Fibroblast of villous mesenchyme (primary cell): ENCODE measurements at places on chromosomes 2 and 18. TPM values are rescaled to one million over a fixed set of nuclear protein-coding genes. Genes with fewer than 3 reads are reported as not detected.
A peak's percentile ranks its signal among the peaks of the same experiment; 100 is the strongest.

- DNase-seq: no peak
Measured at GRCh38 chr2:85790499-85791188, 36.9 kb downstream of the ATOH8 start.

- DNase-seq: no peak
Measured at GRCh38 chr2:223046470-223047040, 5.4 kb upstream of the KCNE4 start.

- DNase-seq: no peak
Measured at GRCh38 chr18:46110406-46110805, 6.2 kb downstream of the HAUS1 start.

DNA sequence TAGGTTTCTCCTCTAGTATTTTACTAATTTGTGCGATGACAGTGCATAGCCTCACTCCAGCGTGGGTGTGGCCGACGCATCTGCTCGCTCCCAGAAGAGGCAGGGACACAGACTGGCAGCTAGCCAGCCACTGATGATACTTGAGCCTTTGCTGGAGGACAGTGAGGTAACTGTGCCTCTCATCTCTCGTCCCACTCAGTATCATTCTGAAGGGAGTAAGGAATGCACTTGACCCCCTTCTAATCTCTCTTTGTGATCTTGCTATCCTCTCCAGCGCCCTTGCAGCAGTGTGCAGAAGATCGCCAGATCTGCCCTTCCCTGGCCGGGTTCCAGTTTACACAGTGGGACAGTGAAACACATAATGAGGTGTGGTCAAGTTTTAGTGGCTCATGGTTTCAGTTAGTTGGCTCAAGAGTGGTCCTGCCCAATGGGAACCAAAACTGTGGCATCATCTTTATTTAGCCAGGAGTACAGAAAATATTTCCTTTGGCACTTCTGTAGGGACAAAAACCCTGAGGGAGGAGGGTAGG lies 17.5 kb downstream of the NCAPH start:
- DNase-seq: peak; percentile 71

GRCh38 chr2:232951891-232952290 lies 61.2 kb downstream of the NGEF start:
- DNase-seq: peak; percentile 56

GRCh38 chr2:26644188-26644835 lies 3.1 kb upstream of the CIB4 start:
- no peak for DNase-seq

GRCh38 chr2:234635284-234635683 lies 138.4 kb upstream of the ARL4C start:
- peak; percentile 52 for DNase-seq

GRCh38 chr2:239264492-239264837 lies 136.4 kb downstream of the HDAC4 start:
- DNase-seq: peak; percentile 79

GRCh38 chr18:75341897-75342296 lies 85.6 kb downstream of the SMIM21 start:
- DNase-seq: no peak

- no peak for DNase-seq
Measured at GRCh38 chr18:71849407-71849806, 694.7 kb downstream of the CBLN2 start.

GRCh38 chr2:122156176-122156890 lies 400.9 kb downstream of the TSN start:
- DNase-seq: no peak

GRCh38 chr2:165933211-165933910 lies 20.2 kb downstream of the TTC21B start:
- no peak for DNase-seq

DNA sequence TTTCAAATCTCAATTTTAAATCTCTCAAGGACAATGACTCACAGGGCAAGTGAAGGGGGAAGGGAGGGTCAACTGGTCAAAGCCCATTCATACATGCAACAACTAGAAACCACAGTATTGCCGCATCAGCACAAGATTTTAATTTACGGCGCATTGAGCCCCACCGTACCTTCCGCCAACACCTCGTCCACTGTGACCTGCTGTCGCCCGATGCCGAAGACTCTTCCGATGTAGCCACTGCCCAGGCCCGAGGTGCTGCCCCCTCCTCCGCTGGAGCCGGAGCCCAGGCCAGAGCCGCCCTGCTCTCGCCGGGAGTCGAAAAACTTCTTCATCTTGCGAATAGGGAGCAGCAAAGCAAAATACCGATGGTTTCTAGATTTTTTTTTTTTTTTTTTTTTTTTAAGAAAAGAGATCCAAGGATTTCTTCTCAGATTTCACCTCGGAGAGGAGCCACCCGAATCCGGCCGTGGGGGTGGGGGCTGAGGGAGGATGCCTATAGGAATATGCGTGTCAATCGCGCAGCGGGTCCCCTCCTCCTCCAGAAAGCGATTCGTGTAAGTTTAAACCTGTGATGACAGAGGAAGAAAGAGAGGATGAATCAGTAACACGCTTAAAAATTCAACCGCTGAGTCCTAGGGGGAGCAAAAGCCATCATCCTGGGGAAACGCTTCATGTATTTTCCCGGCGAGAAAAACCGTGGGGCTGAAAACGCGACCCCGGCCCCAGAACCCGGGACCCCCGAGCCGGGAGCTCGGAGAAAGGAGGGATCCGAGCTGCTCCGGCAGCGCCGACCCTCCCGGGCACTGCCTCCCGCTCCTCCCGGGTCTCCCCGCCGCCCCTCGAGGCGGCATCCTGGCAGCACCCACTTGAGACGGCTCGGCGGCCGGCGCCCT lies 584 bp downstream of the AAK1 start:
- peak; percentile 85 for DNase-seq

DNA sequence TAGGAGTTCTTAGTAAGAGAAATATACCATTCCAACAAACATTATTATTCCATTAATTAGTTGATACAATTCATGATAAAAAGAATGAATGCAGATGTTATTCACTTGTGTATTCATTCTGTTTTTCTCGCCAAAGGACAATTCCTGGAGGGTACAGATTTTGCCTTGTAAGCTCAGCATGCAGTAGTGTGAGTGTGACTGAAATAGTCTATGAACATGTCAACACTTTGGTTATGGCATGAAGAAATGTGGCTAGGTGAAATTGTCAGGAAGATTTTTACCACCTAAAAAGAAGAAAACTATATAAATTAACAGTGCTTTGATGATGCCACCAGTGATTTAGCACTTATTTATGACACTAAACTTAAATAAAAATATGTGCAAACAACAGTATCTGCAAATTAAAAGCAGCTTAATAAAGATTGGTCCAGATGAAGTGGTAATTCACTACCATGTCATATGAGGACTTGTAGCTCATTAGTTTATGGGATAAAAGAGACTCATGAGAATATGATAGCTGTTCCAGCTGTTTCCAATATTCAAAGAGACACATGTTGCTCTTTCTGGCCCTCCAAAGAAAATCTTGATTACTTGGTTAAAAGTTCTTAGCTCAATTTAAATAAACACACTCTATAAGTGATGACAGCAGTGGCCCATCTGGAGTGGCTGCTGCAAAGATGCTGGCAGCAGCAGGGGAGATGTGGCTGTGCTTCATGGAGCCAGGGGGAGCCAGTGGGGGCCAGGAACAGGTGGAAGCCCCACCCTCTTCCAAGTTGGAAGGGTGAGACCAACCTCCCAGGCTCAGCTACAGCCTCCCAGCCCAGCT lies 165.0 kb downstream of the CDH19 start:
- no peak for DNase-seq

DNA sequence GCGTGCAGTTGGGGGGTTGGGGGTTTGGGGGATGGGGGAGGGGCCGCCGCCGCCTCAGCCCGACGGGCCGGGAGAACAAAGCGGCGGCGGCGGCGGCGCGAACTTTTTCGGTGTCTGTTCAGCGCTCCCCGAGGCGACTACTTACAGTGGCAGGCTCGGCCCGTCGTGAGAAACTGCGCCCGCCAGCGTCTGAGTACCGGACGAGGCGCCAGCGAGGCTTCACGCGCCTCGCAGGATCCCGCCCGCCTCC lies 172 bp downstream of the PRKD3 start:
- peak; percentile 78 for DNase-seq

DNA sequence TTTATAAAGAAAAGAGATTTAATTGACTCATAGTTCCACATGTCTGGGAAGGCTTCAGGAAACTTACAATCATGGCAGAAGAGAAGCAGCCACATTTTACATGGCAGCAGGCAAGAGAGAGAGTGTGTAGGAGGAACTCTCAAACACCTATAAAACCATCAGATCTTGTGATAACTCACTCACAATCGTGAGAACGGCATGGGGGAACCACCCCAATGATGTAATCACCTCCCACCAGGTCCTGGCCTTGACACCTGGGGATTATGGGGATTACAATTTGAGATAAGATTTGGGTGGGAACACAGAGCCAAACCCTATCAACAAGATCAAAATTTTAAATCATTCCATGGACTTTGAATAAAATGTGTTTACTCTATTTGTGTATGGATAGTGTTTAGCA lies 575.6 kb downstream of the ADCYAP1 start:
- no peak for DNase-seq

- no peak for DNase-seq
Measured at GRCh38 chr18:25019086-25019860, 332.7 kb downstream of the ZNF521 start.

DNA sequence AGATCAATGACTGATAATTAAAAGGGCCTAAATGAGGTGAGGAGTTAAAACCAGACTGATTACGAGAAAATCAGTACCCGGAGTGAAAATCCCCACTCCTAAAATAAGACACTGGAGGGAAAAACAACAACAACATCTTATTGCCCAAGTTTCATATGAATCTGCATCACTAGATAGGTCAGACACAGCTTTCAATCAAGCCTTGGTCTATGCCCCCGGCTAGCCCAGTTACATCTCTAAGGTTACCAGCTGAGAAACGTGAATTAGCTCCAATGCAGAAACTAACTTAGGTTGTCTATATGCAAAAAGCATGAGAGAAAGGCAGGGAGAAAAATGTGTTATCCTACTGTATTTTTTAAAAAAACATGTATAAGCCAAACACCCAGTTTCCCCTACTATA lies 53.7 kb downstream of the ROCK2 start:
- no peak for DNase-seq

DNA sequence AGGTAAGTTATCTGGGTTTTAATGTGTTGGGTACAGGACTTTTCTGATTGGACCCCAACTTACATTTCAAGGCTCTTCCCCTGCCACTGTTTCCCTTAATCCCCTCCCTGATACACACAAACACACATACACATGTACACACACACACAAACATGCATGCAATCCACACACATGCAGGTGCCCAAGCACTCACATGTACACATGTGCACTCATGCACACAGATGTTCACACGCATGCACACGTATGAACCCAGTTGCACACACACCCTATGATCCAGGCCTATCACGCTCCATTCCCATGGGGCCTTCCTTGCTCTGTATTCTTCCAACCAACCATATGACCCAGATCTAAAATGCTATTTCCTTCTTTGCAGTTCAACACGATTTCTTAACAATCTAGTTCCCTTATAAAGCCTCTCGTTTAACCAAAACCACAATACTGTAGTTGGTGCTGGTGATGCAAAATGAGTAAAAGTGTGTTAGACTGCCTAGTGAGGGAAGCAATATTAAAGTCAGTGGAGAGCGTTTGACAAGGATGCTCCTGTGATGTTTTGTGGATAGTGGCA lies 11.1 kb downstream of the SERPINB8 start:
- DNase-seq: no peak

GRCh38 chr2:46699934-46700256 lies 215.7 kb downstream of the MCFD2 start:
- no peak for DNase-seq

GRCh38 chr18:77138270-77138669 lies 5.7 kb upstream of the MBP start:
- DNase-seq: no peak

DNA sequence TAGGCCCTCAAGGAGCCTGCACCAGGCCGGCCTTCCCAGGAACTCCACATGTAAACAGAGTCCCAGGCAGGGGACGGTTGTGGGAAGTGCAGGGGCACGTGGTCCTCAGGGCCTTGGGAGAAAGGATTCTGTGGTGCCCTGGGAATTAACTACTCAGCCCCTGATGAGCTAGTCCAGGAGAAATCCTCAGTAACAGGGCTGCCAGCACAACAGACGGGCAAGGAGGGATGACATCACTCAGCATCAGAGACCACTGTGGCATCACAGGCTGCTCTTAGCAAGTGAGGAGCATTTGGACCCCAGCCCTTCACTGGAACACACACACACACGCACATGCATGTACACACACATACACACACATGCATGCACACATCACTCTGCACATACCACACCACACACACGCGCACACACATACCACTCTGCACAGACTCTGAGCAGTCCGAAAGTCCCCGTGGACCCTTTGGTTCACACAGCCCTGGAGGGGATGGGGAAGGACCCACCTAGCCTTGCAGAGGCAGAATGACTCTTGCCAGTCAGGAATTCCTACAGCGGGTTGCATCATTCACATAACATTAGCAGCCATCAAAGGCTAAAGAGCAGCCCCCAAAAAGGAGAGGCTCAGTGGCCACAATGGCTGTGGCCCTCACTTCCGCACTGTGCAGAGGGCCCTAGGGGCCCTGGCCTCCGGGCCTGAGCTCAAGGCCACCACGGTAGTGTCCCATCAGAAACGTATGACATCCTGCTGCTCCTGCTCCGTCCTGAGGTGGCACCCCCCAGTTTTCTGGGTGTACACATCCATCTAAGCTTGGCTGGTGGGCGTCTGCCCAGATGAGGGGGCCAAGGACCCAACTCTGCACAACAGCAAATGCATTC lies 1.9 kb upstream of the NMUR1 start:
- DNase-seq: peak; percentile 25

DNA sequence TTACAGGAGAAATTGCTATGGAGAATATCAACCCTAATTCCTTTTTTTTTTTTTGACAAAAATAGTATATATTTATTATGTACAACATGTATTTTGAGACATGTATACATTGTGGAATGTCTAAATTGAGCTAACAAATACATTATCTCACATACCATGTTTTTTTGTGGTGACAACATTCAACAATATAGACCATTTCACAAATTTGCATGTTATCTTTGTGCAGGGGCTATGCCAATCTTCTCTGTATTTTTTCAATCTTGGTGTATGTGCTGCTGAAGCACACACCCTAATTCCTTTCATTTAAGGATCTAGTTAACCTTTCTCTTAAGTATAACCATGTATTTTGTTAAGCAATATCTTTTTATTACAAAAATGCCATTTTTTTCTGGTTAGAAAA lies 13.2 kb downstream of the SLC39A10 start:
- no peak for DNase-seq

GRCh38 chr18:75473316-75473715 lies 45.8 kb upstream of the SMIM21 start:
- DNase-seq: no peak

GRCh38 chr18:73577365-73577764 lies 570.3 kb downstream of the FBXO15 start:
- no peak for DNase-seq

- DNase-seq: no peak
Measured at GRCh38 chr18:47490882-47491281, 239.4 kb upstream of the SKOR2 start.

GRCh38 chr2:29033656-29034055 lies 40.7 kb downstream of the PCARE start:
- no peak for DNase-seq

ST8SIA3 gene
- not detected in 2 replicates for total RNA-seq

CLK1 gene
- 39.9 and 64.8 TPM in 2 replicates for total RNA-seq

CCNT2 gene
- total RNA-seq: 20.6 and 28.9 TPM in 2 replicates

CAMKMT gene
- 8.7 and 9.9 TPM in 2 replicates for total RNA-seq

CXCR2 gene
- not detected in 2 replicates for total RNA-seq

NEU2 gene
- not detected in 2 replicates for total RNA-seq

CYP26B1 gene
- under 0.01 and 0.43 TPM in 2 replicates for total RNA-seq

ANKRD36 gene
- 27.7 and 28.9 TPM in 2 replicates for total RNA-seq

IGFBP5 gene
- 644 and 754 TPM in 2 replicates for total RNA-seq

LHCGR gene
- total RNA-seq: under 0.01 TPM in 1 of 2 replicates, not detected in the other

COL4A3 gene
- under 0.01 TPM in 2 replicates for total RNA-seq

TWIST2 gene
- 47.4 and 58.7 TPM in 2 replicates for total RNA-seq

MGAT5 gene
- 64.7 and 109 TPM in 2 replicates for total RNA-seq

GPR155 gene
- total RNA-seq: 2.3 and 3.9 TPM in 2 replicates

SLC9A2 gene
- not detected in 2 replicates for total RNA-seq

SOX11 gene
- total RNA-seq: under 0.01 and 0.32 TPM in 2 replicates

ST6GAL2 gene
- total RNA-seq: 4.3 and 5.2 TPM in 2 replicates
